ENCODE measurements at places on chromosomes 5 and 9. TPM values are rescaled to one million over a fixed set of nuclear protein-coding genes. Genes with fewer than 3 reads are reported as not detected.

DNA sequence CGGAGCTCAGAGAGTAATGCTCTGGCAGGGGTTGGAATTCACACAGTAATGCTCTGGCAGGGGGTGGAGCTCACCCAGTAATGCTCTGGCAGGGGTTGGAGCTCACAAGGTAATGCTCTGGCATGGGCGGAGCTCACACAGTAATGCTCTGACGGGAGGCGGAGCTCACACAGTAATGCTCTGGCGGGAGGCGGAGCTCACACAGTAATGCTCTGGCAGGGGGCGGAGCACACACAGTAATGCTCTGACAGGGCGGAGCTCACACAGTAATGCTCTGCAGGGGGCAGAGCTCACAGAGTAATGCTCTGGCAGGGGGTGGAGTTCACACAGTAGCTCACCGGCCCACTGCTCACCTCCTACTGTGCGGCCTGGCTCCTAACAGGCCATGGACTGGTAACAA is 47.2 kb upstream of the LPCAT1 start:
- H3K4me3 ChIP-seq, result no peak overlapping the region
- peak; percentile 22 for DNase-seq
- no peaks in the 10 kb centered on the region for H3K27me3 ChIP-seq

DNA sequence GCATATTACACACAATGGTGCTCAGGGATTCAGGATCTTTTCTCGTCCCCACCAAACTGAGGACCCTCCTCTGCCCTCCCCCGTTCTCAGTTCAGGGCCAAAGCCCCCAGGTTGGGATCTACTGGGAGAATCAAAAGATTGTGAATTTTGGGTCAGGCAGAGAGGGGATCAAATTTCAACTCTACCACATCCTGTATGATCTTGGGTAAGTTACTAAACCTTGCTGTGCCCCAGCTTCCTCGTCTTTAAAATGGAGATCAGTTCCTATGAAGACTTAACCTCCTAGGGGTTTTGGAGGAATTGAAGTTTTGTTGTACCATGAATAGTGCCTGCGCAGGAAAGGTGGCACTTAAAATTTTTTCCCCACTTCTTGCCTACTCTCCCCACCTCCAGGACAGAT is 62.4 kb downstream of the RAI14 start:
- peak overlapping the region; percentile 48 for H3K4me3 ChIP-seq
- H3K27me3 ChIP-seq, result no peaks in the 10 kb centered on the region
- H3K36me3 ChIP-seq, result peaks cover 15% of the 10 kb centered on the region
- H3K27ac ChIP-seq, result peak overlapping the region; percentile 99
- H3K4me1 ChIP-seq, result peaks cover 51% of the 10 kb centered on the region

DNA sequence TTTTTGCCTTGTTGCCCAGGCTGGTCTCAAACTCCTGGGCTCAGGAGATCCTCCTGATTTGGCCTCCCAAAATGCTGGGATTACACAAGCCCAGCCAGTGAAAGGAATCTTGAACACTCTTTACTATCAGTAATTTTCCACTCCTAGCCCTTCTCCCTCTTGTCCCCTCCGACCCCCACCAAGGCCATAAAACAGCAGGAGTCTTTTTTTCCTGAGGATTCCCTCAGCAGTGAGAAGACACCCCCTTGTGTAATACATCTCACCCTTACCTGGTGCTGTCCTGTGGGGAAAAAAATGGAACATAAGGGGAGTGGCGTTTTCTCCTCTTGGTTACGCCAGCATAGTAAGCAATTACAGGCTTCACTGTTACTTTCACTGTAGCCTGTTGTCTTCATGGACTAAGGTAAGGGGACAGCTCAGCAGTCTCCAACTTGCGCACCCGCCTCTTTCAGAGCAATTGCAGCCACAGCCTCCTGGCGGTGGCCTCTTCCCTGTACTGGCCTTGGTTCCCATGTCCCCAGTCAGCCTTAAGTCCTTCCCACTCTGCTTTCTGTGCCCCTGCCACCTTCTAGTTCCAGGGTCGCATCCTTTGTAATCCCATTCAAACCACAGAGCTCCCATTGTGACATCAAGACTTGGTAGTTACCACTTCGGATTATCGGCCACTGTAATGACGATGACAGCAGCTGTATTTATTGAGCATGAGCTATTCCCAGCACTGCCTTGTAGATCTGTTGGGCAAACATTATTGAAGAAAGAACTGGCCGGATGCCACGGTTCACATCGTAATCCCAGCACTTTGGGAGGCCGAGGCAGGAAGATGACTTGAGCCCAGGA is 10.0 kb downstream of the NAIF1 start:
- peak overlapping the region; percentile 25 for H3K27ac ChIP-seq
- no peak overlapping the region for H3K4me3 ChIP-seq
- H3K27me3 ChIP-seq, result no peaks in the 10 kb centered on the region
- peak; percentile 55 for DNase-seq

SLC34A1 gene
- 0.07 TPM for total RNA-seq

MZB1 gene
- total RNA-seq, result 0.22 TPM

GRCh38 chr5:1220831-1221230 is 4.3 kb upstream of the SLC6A18 start:
- H3K4me1 ChIP-seq, result no peaks in the 10 kb centered on the region
- no peak overlapping the region for H3K4me3 ChIP-seq
- H3K27ac ChIP-seq, result no peak overlapping the region
- H3K27me3 ChIP-seq, result peaks cover 7% of the 10 kb centered on the region
- DNase-seq, result no peak

GRCh38 chr9:134010310-134011173 is 14.7 kb upstream of the BRD3OS start:
- no peaks in the 10 kb centered on the region for H3K27me3 ChIP-seq
- no peaks in the 10 kb centered on the region for H3K36me3 ChIP-seq
- H3K27ac ChIP-seq, result no peak overlapping the region
- H3K4me3 ChIP-seq, result no peak overlapping the region

GRCh38 chr5:103120607-103121200 is 603 bp downstream of the PPIP5K2 start:
- H3K4me1 ChIP-seq, result peaks cover 30% of the 10 kb centered on the region
- no peaks in the 10 kb centered on the region for H3K27me3 ChIP-seq
- peak overlapping the region; percentile 90 for H3K4me3 ChIP-seq
- peak overlapping the region; percentile 14 for H3K27ac ChIP-seq
- DNase-seq, result peak; percentile 30
- no peaks in the 10 kb centered on the region for H3K36me3 ChIP-seq

SEMA6A gene
- total RNA-seq, result not detected

DNA sequence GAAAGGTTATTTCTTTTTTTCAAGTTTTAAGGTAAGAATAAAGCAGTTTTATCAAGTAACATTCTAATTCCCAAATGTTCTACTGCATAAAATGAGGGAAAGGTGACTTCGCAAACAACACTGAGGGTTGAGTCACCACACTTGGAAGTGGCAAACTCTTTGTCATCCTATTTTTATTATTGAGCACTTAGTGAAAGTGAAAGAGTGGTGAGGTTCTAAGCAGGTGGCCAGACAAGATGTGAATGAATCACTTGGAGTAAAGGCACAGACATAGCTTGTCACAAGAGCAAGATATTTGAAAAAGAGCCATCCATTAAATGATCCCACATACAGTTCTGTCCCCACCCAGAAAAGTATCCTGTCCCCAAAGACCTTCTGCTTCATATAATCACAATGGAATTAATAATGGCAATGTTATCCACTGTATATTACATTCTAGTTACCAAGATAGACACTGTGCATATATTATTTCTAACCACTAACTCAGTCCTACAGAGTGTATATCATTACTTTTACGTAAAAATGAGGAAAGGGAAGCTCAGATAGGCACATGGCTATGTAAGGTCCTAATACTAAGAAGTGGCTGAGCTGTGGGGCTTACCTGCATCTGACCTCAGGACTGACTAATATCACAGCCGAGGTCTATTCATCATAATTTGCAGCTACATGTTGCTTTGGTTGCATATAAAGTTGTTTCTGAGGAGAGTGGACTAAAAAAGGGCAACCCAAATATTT is 730.4 kb upstream of the MEF2C start:
- no peaks in the 10 kb centered on the region for H3K27me3 ChIP-seq
- H3K4me1 ChIP-seq, result peaks cover 17% of the 10 kb centered on the region
- peak; percentile 82 for DNase-seq
- H3K4me3 ChIP-seq, result 0 out of 2 replicates have a peak overlapping the region, but pooled peaks have one; percentile 13
- peak overlapping the region; percentile 47 for H3K27ac ChIP-seq

ACTL7B gene
- total RNA-seq, result not detected

DNA sequence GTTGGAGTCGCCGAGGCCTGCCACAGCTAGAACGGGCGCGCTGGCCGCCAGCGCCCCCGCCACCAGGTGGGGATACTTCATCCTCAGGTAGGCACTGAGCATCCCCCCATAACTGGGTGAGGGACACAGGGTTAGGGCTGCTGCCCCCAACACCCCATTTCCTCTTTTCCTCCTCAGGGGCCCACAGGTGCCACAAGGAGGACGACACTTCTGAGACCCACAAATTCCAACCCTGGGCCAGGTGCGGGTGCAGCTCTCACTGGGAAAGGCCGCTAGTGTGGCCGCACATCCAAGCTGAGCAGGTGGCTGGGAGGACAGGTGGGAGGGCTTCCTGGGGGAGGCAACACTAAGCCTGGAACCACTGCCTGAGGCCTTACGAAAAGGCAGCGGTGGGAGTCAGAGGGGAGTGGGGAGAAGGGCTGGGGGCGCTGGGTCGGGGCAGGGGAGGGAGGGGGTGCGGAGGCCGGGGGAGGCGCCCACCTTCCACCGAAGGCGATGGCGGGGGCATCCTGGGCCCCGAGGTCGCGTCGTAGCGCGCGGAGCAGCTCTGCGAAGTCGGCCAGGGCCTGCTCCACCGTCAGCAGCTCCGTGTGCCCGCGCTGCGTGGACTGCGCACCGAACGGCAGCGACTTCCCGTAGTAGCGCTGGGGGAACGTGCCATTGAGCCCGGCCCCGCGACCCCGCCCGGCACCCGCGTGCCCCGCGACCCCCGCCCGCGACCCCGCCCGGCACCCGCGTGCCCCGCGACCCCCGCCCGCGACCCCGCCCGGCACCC is 961 bp downstream of the DPP7 start:
- H3K4me3 ChIP-seq, result no peak overlapping the region
- no peak for DNase-seq
- H3K27ac ChIP-seq, result no peak overlapping the region
- H3K36me3 ChIP-seq, result no peaks in the 10 kb centered on the region
- no peaks in the 10 kb centered on the region for H3K27me3 ChIP-seq
- H3K4me1 ChIP-seq, result 0 out of 2 replicates have a peak, but pooled peaks cover 5% of the 10 kb centered on the region

DAB2 gene
- total RNA-seq, result 14.1 TPM

Measured in PC-3 (cell line).